Endothelial cell of umbilical vein (primary cell): ENCODE measurements at places on chromosomes 3 and 15. TPM values are rescaled to one million over a fixed set of nuclear protein-coding genes. Genes with fewer than 3 reads are reported as not detected.

Gene SUSD5
- total RNA-seq, result 15.3 and 18.8 TPM in 2 replicates

Gene GOLGA8M
- total RNA-seq, result 1.0 and 1.6 TPM in 2 replicates

DNA sequence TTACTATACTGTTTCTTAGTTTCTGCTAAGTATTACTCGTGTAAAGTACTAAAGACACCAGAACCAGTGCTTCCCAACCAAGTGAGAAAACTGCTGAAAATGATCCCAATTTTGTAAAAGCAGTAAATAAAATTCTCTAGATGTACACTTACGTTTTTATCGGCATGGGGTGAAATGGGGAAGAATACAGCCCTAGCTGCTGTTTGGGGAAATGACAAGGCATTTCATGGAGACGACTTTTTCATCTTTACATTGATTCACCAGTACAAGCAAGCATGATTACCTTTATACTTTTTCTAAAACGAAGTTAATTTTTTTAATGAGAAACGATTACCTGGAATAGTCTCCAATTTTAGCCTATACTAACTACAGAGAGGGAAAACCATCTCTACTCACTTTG is 1.4 kb downstream of the PSMD6 start:
- DNase-seq, result no peak

- DNase-seq, result peak; percentile 85
Measured at GRCh38 chr15:63610209-63610841, 13.1 kb downstream of the FBXL22 start.

- DNase-seq, result no peak
Measured at GRCh38 chr3:81908561-81908960, 147.1 kb upstream of the GBE1 start.

GRCh38 chr15:63381301-63382204 is at the start of gene CA12:
CA12 (minus strand) TSS chr15:63381846; CDS start chr15:63381720, 126 bp downstream.
- peak; percentile 46 for DNase-seq
